ENCODE measurements at places on chromosomes 3 and 15.

GRCh38 chr15:73908030-73908821 is 18.0 kb upstream of the LOXL1 start:
- DNase-seq: peak; percentile 90

- DNase-seq: no peak
Measured at GRCh38 chr3:168608926-168609325, 513.2 kb upstream of the GOLIM4 start.

- no peak for DNase-seq
Measured at GRCh38 chr3:104359546-104359945, 1007.2 kb upstream of the ALCAM start.

DNA sequence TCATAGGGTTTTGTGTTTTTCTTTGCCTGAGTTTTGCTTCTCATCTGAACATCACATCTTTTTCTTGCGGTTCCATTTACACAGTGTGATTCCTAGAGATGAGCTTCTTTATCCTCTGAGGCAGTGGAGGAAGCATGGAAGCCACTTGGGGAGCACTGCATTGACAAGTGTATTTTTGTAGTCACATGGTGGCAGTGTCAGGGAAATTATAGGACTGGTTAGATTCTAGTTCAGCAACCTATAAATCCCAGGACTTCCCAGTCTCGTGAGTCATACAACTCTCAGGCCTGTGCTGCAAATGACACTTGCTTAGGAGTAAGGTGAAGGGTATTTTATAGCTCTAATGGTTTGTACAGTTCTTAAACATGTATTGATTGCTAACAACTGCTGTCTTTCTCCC is 58.4 kb downstream of the RBM6 start:
- no peak for DNase-seq

DNA sequence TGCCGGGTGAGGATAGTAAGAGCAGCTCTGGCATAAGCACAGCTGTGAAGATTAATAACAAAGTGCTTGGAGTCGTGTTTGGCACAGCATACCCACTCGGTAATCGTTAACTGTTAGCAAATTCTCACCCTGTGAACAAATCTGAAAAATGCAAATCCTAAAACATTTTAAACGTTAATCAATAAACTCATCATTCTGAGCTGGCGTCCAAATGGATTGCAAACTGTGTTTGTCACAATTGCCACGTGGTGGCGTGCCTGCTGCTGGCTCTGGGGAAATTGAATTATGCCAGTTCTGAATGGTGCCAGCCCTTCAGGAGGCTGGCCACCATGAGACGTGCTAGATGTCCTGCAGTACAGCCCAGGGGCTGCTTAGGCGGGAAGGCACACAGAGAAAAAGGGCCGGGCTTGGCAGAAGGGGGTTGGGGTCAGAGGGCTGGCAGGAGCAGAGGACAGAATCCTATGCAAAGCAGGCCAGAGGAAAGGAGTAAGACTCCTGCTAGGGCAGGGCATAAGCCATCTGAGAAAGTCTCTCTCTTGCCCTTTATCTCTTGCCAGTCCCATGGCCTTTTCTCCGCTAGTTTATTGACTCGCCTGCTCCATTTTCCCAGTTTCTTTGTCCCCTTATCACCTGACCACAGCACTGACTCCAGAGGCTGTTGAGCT is 22.1 kb upstream of the POLG start:
- DNase-seq: no peak

GRCh38 chr15:66842710-66843441 is 140.8 kb downstream of the SMAD6 start:
- DNase-seq: no peak

DNA sequence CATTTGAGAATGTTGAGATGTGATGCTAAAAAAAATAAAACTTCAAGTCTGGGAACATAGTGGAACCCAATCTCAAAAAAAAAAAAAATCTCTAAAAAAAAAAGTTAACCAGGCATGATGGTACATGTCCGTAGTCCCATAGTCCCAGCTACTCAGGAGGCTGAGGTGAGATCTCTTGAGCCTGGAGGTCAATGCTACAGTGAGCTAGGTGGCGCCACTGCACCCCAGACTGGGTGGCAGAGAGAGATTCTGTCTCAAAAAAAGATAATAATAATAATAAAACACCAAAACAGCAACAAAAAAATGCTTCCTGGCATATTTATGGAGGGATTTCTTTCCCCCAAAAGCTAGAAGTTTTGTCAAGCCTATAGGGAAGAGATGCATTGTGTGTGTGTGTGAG is 361.6 kb downstream of the ROBO1 start:
- no peak for DNase-seq

DNA sequence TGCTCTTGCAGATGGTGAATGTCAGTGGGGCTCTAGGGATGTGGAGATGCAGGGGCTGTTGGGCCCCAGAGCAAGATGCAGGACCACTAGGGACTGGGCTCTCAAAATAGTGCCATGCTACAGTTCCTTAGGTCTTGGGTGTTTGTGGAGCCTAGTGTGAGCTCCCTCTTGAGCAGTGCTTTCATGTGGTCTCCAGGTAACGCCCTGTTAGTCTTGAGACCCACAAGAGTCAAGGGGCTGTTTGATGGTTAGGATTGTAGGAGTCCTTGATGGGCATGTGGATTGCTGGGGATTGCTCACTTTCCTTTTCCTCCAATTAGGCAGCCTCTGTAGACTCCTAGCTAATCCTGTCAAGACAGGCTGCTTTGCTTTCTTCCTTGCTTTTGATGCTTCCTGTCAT is 56.0 kb downstream of the CCDC66 start:
- no peak for DNase-seq

- no peak for DNase-seq
Measured at GRCh38 chr3:44984335-44984734, 8.3 kb downstream of the EXOSC7 start.

DNA sequence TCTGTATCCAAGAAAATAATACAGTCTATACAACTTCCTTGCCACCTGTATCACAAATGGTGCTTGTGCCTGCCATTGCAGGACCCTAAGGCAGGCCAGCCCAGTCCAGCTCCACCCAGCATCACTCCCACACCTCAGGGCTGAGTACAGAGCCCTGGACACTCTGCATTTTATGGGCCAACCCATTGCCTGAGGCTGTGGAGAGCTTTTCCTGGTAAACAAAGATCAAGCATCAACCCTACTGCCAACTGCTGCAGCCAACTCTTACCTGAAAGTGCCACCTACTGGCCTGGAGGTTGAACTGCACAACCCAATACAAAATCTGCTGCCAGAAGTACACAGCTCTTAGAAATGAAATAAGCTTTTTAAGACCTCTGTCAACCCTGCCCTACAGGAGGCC is 1082.2 kb downstream of the NAALADL2 start:
- DNase-seq: no peak

Measured in activated T-cell treated with anti-CD3 and anti-CD28 coated beads, Interleukin-2, amount 50 U/mL, for 48 hours (primary cell).